ENCODE measurements at places on chromosomes 12 and 14. TPM values are rescaled to one million over a fixed set of nuclear protein-coding genes. Genes with fewer than 3 reads are reported as not detected.

LTBR gene
- 239 TPM for total RNA-seq

EFS gene
- not detected for total RNA-seq

GLT1D1 gene
- total RNA-seq: not detected

CDKN1B gene
- total RNA-seq: 14.2 TPM

KCNC2 gene
- total RNA-seq: not detected
